ENCODE measurements at places on chromosomes 3 and 15. TPM values are rescaled to one million over a fixed set of nuclear protein-coding genes. Genes with fewer than 3 reads are reported as not detected.

- no peak for DNase-seq
- no peaks in the 10 kb centered on the region for H3K27me3 ChIP-seq
- no peak overlapping the region for H3K4me3 ChIP-seq
Observed at GRCh38 chr3:52280050-52280461, 1.6 kb upstream of the WDR82 start.

DNA sequence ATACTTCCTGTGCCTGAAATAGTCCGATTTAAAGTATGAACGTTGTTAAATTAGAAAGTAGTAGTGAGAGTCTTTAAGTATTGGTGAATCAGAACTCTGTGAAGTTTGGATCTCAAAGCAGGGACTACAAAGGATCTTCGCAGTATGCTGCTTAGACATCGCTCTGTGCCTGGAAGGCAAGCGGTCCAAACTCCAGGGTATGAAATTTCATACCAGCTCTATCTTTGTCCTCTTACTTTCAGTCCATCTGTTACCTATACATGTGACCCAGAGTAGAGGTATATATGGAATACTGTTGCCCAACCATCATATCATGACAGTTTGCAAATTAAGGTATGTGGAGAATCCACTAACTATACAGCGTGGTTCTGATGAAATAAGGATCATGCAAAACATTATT is 34.5 kb downstream of the VPS8 start:
- no peak overlapping the region for H3K27ac ChIP-seq
- H3K36me3 ChIP-seq = peaks cover 7% of the 10 kb centered on the region
- H3K4me3 ChIP-seq = no peak overlapping the region
- H3K4me1 ChIP-seq = no peaks in the 10 kb centered on the region
- H3K27me3 ChIP-seq = no peaks in the 10 kb centered on the region

DNA sequence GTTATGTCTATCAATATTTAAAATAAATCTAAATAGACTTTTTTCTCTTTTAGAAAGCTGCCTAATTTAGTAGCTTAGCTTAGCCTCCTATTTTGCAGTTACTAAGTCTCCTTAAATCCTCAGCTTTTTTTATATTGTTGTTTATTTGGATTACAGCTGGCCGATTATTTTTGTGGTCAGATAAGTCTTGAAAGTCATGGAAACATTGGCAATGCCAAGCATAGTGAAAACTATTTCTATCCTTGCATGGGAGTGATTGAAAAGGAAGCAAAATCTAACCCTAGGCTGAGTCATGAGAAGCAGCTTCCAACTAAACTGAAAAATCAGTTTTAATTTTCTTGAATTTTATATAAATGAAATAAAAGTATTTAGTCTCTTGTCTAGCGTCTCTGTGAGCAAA is 1063.0 kb upstream of the GBE1 start:
- H3K4me3 ChIP-seq = no peak overlapping the region
- DNase-seq = no peak
- no peaks in the 10 kb centered on the region for H3K36me3 ChIP-seq
- no peaks in the 10 kb centered on the region for H3K4me1 ChIP-seq
- no peaks in the 10 kb centered on the region for H3K27me3 ChIP-seq
- no peak overlapping the region for H3K27ac ChIP-seq

DNA sequence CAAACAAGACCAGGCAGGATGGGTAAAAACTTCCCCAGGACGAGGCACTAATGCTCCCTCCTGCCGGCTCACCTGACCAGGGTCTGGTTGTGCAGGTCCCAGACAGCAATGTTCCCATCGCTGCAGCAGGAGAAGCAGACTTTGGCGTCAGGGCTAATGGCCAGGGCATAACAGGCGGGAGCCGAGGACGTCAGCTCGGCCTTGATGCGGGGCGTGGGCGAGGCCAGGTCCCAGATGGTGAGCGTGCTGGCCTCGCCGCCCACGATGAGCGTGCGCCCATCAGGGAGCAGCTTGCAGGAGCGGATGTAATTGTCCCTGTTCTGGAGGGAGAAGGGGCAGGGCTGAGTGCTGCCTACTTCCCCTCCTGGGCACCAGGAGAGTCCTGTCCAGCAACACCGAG is 43.4 kb downstream of the TLE3 start:
- no peak overlapping the region for H3K27ac ChIP-seq
- no peaks in the 10 kb centered on the region for H3K27me3 ChIP-seq
- peaks cover 96% of the 10 kb centered on the region for H3K36me3 ChIP-seq
- no peak overlapping the region for H3K4me3 ChIP-seq
- DNase-seq = no peak

DNA sequence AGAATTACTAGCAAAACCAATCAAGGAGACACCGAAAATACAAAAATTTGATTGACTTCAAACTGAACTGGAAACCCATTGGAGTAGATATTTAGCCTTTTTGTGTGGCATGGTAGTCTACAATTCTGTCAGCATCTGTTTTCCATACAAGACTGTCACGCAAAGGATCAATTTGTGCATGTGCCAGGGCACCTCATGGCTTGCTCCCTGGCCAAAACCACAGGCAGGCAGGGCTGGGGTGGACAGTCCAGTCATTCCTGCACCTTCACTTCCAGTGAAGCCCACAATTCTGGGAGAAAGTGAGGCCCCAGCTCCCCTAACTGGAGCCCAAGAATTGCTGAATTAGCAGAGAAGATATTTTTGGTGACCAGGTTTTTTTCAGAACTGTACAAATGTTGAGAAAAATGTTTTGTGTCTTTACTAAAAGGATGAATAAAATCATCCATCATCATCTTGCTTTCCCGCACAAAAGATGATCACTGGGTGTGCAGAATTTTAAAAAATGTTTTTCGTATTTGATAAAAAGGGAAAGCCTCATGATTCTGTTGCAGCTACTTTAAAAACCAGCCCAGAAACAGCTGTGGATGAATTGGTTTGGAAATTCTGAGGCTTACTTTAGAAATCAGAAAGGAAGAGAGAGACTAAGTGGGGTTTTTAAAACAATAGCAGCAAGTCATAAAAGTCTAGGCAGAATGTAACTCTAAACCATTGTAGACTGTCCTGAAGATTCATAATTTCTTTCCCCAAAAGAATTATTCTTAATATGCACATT is 86.4 kb downstream of the PCCB start:
- no peak for DNase-seq
- peaks cover 25% of the 10 kb centered on the region for H3K36me3 ChIP-seq
- H3K4me3 ChIP-seq = no peak overlapping the region
- H3K27ac ChIP-seq = no peak overlapping the region

DNA sequence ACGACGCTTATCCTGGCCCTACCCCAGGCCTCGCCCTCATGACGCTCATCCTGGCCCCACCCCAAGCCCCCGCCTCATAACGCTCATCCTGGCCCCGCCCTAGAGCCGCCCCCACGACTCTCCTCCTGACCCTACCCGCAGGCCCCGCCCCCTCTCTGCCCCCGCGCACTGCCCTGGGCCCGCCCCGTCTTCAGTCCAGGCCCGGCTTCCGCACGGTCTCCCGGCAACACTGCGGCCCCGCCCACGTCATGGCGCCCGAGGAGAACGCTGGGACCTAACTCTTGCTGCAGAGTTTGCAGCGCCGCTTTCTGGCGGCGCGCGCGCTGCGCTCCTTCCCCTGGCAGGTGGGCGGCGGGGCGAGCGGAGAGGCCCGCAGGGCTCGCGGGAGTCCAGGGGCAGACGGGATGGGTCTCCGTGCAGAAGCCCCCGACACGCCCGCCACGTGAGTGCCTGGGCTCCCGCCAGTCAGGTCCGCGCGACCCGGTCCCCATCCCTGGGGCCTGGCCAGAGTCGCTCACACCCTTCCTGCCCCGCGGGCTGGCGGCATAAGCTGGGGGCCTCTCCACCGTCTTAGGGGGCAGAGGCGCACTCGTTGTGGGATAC is 52.5 kb upstream of the ROPN1B start:
- H3K27me3 ChIP-seq = no peaks in the 10 kb centered on the region
- DNase-seq = peak; percentile 98
- peak overlapping the region; percentile 65 for H3K27ac ChIP-seq
- peaks cover 16% of the 10 kb centered on the region for H3K4me1 ChIP-seq

DNA sequence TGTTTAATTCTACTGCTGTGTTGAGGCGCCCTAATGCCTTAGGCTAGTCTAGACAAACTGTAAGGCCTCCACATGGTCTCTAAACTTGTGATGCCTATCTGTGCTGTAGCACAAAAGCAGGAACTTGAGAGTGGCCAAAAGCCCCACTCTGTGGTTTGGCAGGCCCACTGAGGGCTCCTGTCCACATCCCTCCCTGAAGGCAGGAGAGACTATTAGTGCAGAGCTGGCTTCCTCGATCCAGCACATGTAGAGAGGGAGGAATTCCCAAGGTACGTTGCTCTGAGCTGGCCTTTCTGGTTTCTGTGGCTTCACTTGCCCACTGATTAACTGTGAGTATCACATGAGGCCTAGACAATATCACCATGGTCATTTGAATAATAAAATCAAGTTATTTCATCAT is 90.6 kb downstream of the POLR2M start:
- no peaks in the 10 kb centered on the region for H3K27me3 ChIP-seq
- no peaks in the 10 kb centered on the region for H3K36me3 ChIP-seq
- DNase-seq = no peak
- H3K27ac ChIP-seq = no peak overlapping the region
- H3K4me1 ChIP-seq = no peaks in the 10 kb centered on the region

DNA sequence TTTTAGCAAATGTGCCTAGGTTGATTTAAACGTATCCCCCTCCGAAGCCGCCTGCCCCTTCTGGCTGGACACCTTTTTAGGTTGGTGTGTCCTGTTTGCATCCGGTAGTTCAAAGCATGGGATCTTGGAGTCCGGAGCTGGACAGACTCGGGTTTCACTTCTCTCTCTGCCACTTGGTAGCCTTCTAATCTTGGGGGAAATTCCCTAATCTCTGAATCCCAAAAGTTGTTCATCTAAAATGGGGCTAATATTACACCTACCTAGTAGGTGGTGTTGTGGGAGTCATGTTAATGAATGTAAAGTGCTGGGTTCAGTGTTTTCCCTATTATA is 760 bp downstream of the FANCI start:
- no peaks in the 10 kb centered on the region for H3K27me3 ChIP-seq
- H3K4me1 ChIP-seq = peaks cover 18% of the 10 kb centered on the region
- H3K4me3 ChIP-seq = peak overlapping the region; percentile 58
- H3K27ac ChIP-seq = peak overlapping the region; percentile 67
- no peaks in the 10 kb centered on the region for H3K36me3 ChIP-seq
- no peak for DNase-seq

DNA sequence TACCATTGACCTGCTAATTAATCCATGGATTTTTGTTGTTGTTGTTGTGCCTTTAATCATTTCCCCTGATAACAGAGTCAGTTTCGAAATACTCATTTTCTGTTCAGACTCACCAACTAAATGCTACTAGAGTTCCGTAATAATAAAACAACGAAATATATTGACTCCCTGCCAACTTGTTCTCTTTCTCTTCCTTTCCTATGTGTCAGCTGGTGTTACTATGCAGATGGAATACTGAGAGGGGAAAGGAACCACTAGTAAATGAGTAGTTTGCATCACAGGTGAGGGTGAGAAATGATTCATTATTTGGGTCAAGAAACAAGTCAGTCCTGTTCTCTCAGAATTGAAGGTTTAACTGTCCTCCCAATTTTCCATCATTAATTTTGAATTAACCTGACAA is 1027.3 kb downstream of the TUSC7 start:
- H3K4me1 ChIP-seq = no peaks in the 10 kb centered on the region
- H3K27ac ChIP-seq = no peak overlapping the region
- no peaks in the 10 kb centered on the region for H3K36me3 ChIP-seq
- no peak for DNase-seq
- H3K27me3 ChIP-seq = no peaks in the 10 kb centered on the region
- H3K4me3 ChIP-seq = no peak overlapping the region

GRCh38 chr15:67143646-67144045 is 78.2 kb downstream of the SMAD3 start:
- H3K4me3 ChIP-seq = no peak overlapping the region
- no peaks in the 10 kb centered on the region for H3K36me3 ChIP-seq
- peak overlapping the region; percentile 48 for H3K27ac ChIP-seq
- H3K27me3 ChIP-seq = no peaks in the 10 kb centered on the region
- no peak for DNase-seq
- peaks cover 100% of the 10 kb centered on the region for H3K4me1 ChIP-seq

- H3K27ac ChIP-seq = no peak overlapping the region
- no peak overlapping the region for H3K4me3 ChIP-seq
- H3K36me3 ChIP-seq = no peaks in the 10 kb centered on the region
- peak; percentile 90 for DNase-seq
Observed at GRCh38 chr3:9013782-9014563, 50.7 kb upstream of the RAD18 start.

DNA sequence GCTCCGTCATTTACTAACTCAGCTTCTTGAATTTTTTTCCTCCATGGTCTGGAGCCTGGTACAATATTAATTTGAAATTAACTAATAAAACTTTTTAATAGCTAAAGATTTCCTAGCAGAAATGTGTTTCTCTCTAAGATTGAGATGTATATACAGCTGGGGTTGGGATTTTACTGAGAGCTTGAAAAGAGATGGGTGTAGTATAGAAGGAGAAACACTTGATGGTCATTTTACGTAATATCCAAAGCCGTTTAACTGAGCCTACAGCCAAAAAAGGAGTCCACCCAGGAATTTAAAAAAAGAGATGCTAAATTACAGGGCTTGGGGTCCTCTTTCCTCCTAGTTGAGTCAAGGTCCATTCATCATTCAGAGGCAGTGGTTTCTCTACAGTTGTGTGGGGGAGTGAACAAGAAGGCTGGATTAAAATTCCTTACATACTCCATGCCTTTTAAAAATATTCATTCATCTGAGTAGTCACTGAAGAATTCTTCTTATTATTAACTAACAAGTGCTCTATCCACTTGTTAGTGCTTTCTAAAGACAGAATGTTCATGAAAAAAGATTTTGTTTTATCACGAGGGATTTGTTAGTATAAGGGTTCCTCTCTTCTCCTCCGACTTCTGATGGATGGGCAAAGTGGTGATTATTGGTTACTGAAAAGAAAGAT is 255.3 kb upstream of the IL12A start:
- H3K27me3 ChIP-seq = no peaks in the 10 kb centered on the region
- no peak for DNase-seq
- H3K4me1 ChIP-seq = no peaks in the 10 kb centered on the region
- no peaks in the 10 kb centered on the region for H3K36me3 ChIP-seq

- H3K4me3 ChIP-seq = no peak overlapping the region
- no peak for DNase-seq
- no peak overlapping the region for H3K27ac ChIP-seq
- H3K27me3 ChIP-seq = no peaks in the 10 kb centered on the region
- no peaks in the 10 kb centered on the region for H3K36me3 ChIP-seq
Observed at GRCh38 chr3:187230011-187230410, 32.7 kb downstream of the RTP1 start.

- no peaks in the 10 kb centered on the region for H3K4me1 ChIP-seq
- no peak overlapping the region for H3K27ac ChIP-seq
- H3K4me3 ChIP-seq = no peak overlapping the region
- no peak for DNase-seq
Observed at GRCh38 chr3:55675478-55675877, 188.4 kb upstream of the WNT5A start.

GRCh38 chr15:97648728-97649127 is 311.8 kb upstream of the ARRDC4 start:
- DNase-seq = no peak
- H3K4me3 ChIP-seq = no peak overlapping the region
- H3K27me3 ChIP-seq = no peaks in the 10 kb centered on the region
- no peak overlapping the region for H3K27ac ChIP-seq
- H3K36me3 ChIP-seq = no peaks in the 10 kb centered on the region
- H3K4me1 ChIP-seq = no peaks in the 10 kb centered on the region

- no peak overlapping the region for H3K27ac ChIP-seq
- H3K4me3 ChIP-seq = no peak overlapping the region
- no peak for DNase-seq
- H3K36me3 ChIP-seq = no peaks in the 10 kb centered on the region
- H3K4me1 ChIP-seq = peaks cover 17% of the 10 kb centered on the region
Observed at GRCh38 chr15:69757186-69757585, 304.6 kb downstream of the RPLP1 start.

The EPHB3 gene
- total RNA-seq = 17.7 TPM

The LIPC gene
- total RNA-seq = not detected

The SLC7A14 gene
- 1.2 TPM for total RNA-seq

The MESP2 gene
- not detected for total RNA-seq

The CIP2A gene
- total RNA-seq = 6.9 TPM

The SCAANT1 gene
- not detected for total RNA-seq

The EFCAB12 gene
- not detected for total RNA-seq

The MYZAP gene
- total RNA-seq = 15.2 TPM

The SNTN gene
- total RNA-seq = not detected

The SNURF gene
- total RNA-seq = 10.3 TPM
